ENCODE measurements at places on chromosomes 1 and 21.

- no peak for DNase-seq
Measured at GRCh38 chr1:219507437-219507836, 105.5 kb downstream of the ZC3H11B start.

- DNase-seq, result no peak
Measured at GRCh38 chr21:17050156-17050555, 462.7 kb upstream of the CXADR start.

- no peak for DNase-seq
Measured at GRCh38 chr1:185581961-185582725, 152.0 kb upstream of the HMCN1 start.

DNA sequence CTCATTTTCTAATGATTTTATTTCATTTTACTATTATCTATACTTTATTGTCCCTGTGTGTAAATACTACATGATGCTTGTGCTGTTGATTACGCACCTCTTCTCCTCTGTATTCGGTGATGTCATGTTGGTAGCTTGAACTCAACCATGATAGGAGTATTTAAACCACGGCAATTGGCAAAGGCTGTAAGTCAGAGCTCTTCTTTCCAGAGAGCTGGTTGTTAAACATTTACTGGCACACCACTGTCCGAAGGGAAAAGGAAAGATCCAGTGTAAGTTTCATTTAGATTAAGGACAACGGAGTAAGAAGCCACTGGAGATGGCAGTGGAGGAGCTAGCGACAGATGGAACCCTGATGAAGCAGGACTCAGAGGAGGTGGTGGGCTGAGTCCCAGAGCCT, 93.4 kb upstream of the KCNE2 start:
- DNase-seq, result no peak

DNA sequence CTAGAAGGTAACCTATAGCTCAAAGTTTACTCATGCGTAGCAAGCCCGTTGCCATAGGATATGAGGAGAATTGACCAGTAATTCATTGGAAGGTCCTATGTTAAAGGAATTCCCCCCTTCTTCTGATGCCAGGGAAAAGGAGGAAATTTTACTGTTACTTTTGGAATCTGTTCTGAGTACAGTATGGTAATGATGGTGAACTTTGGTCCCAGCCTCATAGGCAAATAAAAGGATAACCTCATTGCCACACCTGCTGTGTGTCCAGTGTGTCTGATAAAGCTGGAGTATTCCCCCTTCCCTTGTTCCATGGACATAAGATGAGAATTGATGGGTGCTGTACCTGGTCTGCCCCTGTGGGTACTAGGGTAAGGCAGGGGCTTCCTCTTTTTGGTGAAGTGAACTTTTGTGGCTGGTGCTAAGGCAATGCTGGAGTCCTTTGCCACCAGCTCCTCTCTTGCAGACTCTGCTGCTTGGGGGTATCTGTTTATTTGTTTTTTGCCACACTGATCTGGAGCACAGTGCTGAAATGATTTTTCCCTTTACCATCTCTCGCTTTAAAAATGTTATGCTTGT, 22.2 kb downstream of the MPZ start:
- no peak for DNase-seq

GRCh38 chr1:167443757-167444156, 74.6 kb downstream of the CD247 start:
- no peak for DNase-seq

GRCh38 chr1:16927711-16928485, 6.2 kb downstream of the CROCC start:
- no peak for DNase-seq

GRCh38 chr1:16922885-16923431, 1.2 kb downstream of the CROCC start:
- DNase-seq, result no peak

DNA sequence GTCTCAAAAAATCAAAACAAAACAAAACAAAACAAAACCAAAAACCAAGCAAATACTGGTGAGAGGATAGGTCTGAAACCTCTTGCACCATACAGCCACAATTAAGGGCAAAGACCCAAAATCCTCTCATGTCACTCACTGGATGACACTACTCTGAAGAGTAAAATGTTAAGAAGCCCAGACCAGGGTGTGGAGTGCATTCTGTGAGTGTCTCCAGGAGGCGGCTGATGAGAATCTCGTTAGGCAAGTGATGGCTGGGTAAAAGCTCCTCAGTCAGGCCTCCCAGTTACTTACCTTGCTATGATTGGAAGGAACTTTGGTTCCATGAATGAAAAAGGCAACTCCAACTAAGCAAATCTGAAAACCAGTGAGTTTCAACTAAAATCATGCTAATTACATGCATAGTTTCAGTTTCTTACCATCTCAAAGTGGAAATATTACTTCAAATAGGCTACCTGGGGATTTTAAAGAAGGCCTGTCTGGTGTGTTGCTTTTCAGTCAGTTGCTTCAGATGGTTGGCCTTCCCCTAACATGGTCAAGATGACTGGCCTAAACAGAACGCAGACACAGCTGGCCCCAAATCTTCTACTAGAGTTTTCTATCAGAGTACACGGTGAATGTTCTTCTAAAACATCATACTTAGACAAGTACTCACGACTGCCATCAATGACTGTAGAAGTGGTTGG, 95.1 kb downstream of the KIAA0319L start:
- no peak for DNase-seq
